Activated CD4-positive, alpha-beta T cell treated with anti-CD3 and anti-CD28 coated beads, Interleukin-2, amount 50 U/mL, for 48 hours (primary cell): ENCODE measurements at places on chromosomes 5 and 9.
A peak's percentile ranks its signal among the peaks of the same experiment; 100 is the strongest.

GRCh38 chr5:122492675-122493074, 180.6 kb downstream of the SNCAIP start:
- no peak for DNase-seq

- DNase-seq = no peak
Measured at GRCh38 chr9:87382900-87383299, 114.8 kb upstream of the DAPK1 start.

- DNase-seq = no peak
Measured at GRCh38 chr5:97194366-97194765, 11.3 kb upstream of the RIOK2 start.

DNA sequence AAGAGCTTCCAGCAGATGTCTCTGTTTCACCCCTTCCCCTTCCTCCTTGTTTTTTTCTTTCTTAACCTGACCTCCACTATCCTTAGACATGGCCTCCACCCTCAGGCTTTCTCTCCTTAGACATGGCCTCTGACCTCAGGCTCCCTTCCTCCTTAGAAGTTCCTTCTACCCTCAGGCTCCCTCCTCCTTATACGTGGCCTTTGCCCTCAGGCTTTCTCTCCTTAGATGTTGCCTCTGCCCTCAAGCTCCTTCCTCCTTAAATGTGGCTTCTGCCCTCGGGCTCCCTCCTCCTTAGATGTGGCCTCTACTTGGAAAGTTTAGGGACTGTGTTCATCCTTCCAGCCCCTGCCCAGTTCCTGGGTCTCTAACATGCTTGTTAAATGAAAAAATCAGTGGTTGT, 180.4 kb upstream of the S1PR3 start:
- no peak for DNase-seq

DNA sequence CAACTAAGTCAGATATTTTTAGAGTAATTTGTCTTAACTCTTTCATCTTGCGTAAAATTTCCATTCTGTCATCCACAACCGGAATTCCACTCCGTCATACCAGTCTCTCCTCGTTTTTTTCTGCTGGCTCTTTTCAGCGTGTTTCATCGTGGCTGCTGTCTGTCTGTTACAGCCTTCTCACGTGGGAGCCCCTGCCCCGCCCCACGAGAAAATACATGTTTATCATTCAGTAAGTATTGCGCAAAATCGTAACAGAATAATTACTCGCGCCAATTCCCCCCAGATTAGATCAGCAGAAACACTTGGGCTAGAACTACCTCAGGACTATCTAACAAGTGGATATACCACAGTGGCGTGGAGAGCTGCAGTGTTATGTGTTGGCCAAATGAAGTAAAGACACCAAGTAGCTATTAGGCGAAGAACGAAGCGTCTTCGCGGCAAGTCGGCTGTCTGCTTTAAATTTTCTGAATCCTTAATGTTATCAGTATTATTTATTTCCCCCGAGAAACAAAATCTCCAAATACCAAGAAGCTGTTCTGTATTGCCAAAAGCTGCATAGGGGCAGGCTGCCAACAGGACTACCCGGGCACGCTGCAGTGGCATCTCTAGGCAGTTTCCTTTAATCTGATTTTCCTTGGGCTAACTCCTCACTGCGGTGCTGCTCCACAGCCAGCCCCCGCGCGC, 566 bp upstream of the FOCAD start:
- DNase-seq = peak; percentile 57

DNA sequence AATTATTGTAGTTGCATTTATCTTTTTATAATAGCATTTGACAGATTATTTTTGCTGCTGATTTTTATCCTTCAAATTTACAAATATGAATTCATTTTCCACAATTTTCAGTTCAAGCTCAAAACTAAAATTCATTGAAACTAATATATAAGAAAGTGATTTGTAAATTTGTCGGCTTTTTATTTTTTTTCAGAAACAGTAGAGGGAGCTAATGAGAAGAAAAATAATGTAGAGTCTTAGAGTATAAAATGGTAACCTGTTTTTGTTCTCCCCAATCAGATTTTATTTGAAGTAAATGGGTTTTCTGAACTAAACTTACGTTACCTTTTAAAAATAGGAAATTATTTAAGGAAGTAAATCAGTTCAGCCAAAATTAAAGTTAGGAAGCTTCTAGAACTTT, 19.2 kb downstream of the PRRC1 start:
- DNase-seq = no peak

DNA sequence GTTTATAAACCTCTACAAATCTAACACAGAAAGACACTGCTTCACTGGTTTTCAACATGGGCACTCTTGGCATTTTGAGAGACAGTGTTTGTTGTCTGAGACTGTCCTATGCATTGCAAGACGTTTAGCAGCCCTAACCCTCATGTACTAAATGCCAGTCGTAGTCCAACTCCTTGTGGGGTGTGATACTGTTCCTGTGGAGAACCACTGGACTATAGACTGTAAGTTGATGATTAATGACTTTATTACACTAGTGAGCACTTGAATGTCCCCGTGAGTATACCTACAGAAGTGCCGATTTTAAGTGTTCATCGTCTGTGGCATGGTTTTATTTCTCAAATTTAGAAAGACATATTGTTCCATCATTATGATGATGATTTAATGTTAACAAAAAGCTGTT, 46.2 kb downstream of the RECK start:
- DNase-seq = no peak

DNA sequence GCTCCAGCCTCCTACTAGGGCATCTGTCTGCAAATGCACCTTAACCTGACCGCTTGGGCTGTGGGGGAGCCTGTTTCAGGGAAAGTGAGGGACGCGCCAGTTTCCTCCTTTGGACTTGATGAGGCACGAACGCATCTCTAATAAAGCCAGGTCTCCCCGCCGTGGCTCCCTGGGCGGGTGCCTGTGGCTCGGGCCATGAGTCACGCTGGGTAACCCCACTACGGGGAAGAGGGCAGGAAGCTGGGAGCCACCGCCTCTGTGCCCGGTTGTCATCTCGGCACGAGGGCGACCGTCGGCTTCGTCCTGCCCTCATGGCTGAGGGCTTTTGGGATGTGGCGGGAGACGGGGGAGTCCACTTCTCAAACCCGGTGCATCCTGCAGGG, 12.1 kb downstream of the NOTCH1 start:
- DNase-seq = peak; percentile 89

DNA sequence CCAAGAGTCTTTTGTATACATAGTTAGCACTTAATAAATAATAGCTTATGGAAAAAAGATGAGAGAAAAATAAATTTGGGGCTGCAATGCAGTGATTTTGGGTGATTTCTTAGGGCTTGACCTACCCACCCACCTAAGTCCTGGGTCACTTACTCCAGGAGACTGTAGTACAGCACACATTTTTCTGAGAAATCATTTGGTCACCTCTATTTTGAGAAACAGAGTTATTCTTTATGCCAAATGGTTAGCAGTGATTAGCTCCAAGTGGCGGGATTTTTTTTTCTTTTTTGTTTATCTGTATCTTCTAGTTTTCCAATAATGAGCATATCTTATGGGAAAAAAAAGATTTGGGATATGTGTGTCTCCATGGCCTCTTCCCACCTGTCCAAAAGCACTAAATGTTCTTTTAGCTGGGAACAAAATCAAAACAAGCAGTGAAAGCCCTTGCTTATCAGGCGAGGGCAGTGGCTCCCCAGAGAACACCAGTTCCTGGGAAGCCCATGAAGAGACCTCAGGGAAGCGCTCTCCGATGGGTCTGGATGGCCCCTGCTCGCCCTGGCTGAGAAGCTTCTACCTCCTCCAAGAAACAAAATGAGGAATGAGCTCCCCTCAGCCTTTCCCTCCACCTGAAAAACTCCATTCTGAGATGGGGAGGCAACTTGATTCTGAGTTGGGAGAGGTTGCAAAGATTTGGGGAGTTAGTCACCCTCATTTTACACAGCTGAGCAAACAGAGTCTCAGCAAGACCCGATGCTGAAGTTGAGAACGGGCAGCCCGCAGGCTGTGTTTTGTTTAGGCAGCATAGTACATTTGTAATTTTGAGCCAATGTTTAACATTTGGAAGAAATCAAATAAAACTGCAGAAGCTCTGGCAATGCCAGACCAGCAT, 69.9 kb downstream of the CYFIP2 start:
- no peak for DNase-seq

DNA sequence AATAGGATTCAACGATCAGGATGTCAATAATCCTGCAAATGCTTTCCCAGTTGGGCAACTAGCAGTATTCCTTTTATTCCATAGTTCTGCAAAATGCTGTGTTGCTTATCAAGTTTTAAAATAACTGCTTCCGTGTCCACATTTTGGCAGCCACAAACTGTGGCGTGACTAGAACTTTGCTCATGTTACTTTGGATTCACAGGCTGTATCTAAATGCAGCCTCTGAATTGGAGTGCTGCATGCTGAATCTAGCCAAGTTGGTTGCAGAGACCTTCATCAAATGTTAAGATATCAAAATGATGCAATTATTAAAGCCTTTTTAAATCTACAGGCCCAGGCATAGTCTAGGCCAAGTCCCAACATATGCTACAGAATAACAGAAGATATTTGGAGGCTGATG, 249.2 kb downstream of the NR2F1-AS1 start:
- DNase-seq = no peak

DNA sequence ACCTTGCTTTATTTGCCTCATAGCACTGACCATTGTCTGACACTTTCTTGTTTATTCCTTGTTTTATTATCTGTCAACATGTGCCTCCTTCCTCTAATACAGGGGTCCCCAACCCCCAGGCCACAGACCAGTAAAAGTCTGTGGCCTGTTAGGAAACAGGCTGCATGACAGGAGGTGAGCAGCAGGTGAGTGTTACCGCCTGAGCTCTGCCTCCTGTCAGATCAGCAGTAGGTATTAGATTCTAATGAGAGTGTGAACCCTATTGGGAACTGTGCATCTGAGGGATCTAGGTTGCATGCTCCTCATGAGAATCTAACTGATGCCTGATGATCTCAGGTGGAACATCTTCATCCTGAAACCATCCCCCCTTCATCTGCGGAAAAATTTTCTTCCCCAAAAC, 228.0 kb downstream of the HINT1 start:
- no peak for DNase-seq

DNA sequence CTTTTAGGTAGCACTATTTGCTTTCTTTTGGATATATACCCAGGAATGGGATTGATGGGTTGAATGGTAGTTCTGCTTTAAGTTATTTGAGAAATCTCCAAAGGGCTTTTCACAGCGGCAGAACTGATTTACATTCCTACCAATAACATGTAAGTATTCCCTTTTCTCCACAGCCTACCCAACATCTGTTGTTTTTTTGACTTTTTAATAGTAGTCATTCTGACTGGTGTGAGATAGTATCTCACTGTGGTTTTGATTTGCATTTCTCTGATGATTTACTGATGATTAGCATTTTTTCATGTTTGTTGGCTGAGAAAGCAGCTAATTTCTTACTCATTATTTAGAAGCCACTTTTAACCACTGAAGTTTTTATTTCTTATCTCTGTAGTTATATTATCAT, 221.1 kb upstream of the ACTBL2 start:
- DNase-seq = no peak
